Activated gamma-delta T cell treated with anti-CD3 and anti-CD28 coated beads, Interleukin-2, amount 50 U/mL, for 16 hours (primary cell): ENCODE measurements at places on chromosomes 11 and 22.

GRCh38 chr11:4662876-4663275 lies 19.1 kb downstream of the OR51E1 start:
- DNase-seq = no peak

DNA sequence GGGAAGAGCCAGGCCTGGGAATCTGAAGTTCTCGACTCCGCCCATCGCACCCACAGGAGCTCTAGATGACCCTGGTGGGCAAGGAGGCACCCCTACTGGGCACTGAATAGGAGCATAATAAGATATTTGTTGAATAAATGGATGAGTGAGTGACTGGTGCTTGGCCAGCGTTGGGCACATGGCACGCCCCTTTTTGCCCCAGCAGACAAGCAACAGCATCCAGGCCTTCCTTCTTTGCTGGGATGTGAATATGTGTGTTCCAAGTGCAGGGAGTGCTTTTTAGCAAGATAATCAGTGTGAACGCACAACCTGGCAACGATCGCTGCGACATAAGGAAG lies 443 bp upstream of the CELF1 start:
- DNase-seq = no peak

DNA sequence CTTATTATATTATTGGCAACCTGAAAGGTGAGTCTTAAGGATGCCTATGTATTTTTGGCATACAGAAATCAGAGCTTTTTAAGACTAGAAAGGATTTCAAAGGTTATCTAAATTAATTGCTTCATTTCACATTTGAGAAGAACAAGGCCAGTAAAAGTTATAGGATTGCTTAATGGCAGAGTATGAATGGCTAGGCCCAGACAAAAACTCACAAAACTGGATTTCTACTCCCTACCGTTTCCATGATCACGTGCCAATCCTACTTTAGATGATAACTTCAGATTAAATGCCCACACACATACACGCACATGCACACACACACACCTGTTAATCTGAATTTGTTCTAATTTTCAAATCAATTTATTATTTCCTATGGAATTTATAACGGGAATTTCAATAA lies 1.8 kb upstream of the PDE3B start:
- no peak for DNase-seq

DNA sequence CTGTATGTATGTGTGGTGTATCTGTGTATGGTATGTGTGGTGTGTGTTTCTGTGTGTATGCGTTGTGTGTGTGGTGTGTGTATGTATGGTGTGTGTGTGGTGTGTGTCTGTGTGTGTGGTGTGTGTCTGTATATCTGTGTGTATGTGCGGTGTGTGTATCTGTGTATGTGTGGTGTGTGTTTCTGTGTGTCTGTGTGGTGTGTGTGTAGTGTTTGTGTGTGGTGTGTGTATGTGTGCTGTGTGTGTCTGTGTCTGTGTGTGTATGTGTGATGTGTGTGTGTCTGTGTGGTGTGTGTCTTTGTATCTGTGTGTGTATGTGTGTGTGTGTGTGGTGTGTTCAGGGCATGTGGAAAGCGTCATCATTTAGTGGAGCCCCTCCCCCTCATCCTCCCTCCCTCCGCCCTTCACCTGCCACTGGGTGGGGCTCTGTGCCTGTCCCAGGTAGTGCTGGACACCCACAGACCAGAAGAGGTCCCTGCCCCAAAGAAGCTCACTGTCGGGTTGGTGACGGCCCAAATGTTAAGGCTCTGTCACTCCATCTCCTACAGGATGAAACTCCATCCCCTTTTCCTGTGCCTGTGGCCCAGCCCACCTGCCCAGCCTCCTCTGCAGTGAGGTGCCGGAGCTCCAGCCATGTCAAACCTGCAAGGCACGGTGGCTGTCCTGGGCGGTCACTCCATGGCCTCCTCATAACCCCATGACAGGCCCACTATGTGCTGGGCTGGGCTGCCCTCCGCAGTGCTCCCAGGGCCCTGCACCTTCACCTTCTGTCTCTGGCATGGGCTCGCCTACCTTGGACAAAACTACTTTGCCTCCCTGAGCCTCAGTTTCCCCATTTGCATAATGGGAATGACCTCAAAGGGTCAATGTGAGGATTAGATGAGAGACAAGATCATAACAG lies 23.4 kb upstream of the SHISAL1 start:
- DNase-seq = no peak

DNA sequence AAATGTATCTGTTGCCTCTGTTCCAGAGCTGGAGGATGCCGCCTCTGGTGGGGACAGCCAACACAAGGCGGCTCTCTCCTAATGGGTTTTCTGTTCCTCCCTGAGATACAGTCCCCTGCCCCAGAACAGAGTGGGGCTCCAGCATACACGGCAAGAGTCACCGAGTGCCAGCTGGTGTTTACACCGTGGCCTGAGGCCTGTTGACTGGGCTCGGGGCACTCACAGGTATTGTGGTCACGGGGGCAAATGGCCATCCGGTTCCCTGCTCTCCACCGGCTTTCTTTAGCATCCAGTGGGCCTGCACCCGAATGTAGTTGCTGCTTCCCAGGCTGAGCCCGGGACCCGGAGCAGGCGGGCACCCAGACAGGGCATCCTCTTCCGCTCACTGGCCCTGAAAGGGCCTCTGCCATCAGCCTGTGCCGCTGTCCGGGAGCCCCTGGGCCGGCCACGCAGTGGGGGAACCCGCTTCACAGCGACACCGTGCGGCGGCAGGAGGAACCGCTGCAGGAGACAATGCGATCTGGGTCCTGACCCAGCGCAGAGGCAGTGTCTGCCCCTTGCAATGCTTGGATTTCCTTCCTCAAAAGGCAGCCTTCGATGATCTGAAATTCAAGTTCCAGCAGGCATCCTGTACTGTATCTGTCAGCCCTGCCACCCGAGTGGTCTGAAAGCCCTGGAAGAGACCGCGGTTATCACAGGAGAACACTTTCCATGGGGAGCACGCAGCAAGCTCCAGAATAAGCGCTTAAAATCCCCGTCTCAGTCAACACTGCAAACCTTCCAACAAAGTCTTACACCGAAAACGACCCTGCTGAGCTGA lies 859 bp upstream of the KRTAP5-5 start:
- DNase-seq = peak; percentile 24

DNA sequence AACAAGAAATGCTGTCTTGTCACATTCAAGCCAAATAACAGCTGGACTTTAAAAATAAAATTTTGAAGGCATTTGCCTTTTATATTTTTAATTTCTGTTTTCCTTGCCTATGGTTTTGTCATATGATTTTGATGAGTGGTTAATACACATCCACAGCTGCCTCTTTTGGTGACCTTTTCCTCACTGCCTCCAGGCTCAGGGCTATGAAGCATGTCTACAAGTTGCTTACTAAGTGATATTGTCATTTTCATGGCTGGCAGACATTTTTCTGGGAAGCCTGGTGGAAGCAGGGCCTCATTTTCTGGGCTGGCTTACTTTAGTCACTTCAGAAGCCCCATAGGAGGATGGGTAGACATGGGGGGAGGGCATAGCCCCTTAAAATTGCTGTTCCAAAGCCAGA lies 344.9 kb downstream of the SOX6 start:
- no peak for DNase-seq

DNA sequence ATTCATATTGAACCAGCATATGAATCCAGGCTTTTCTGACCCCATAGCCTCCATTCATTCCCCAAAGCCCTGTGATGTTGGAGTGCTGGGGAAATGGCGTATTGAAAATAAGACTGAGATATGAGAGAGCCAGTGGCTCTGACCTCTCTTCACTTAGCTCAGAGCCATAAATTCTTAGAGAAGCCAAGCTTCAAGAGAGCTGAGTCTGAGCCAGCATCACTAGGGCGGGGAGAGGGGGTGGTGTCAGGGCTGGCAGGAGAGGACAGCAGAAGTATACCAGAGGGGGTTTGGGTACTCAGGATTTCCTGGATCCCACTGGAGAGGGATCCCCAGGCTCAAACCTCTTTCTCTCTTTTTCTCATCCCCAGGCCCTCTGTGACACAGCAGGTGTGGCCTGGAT lies 16.7 kb upstream of the MOGAT2 start:
- no peak for DNase-seq

- DNase-seq = no peak
Observed at GRCh38 chr22:47143249-47143938, 380.9 kb downstream of the TBC1D22A start.

DNA sequence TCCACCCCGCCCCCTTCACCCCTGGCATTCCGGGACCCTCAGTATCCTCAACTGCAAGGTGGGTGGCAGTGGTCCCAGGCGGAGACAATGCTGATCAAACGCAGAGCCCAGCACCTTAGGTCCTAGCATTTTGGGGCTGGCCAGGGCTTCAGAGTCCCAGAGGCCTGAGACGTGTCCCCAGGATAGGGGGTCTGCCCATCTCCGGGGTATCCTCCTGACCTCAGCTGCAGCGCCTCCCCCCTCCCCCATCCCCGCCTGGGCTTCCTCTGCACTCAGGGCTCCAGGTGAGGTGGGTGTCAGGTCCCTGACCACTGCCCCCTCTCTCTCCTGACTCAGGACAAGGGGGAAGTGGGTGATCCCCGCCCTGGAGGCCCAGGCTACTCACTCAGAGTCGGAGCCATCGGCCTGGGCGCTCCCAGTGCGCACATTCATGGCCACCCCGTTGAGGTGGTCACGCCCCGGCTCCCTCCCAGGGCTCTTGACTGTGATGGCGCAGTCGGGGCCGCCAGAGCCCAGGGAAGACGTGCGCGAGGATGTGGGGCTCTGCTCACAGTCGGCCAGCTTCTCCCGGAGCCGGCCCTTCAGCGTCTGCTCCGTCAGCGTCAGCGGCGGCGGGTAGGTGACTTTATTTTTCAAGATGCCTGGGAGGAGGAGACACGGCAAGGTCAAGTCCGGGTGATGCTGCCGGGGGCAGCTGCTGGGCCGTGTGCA lies 28.3 kb downstream of the TRMU start:
- no peak for DNase-seq

DNA sequence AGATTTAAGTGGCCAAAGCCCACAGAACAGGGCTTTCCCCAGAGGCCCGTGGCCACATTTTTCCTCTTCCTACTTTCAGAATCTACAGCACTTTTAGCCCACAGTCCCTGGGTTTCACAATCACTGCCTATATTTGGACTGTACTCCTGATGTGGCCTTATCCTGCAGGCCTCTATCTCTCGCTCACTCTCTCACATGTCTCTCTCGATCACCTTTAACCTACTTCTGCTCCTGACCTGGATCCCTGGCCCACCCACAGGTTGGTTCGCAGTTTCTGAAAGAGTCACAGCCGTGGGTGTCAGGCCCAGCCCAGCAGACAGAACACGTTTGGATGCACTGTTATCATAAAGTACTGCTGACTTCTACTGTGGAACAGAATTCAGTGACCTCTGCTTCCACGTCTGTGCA lies 55.5 kb downstream of the LARGE1 start:
- no peak for DNase-seq

DNA sequence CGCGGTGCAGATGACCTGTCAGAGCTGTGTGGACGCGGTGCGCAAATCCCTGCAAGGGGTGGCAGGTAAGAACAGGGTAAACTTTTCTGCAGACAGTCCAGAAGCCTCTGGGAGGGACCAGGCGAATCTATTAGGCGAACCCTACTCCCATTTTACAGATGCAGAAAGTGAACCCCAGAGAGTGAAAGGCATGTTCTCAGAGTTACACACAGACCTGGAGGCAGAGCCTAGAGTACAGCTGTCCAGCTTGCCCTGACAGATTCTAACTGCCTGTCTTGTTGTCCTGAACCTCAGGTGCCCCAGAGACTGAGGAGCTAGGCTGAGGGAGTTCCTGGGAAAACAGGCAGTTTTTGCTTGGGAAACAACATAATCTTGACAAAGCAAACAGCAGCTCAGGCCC lies 665 bp downstream of the CCS start:
- no peak for DNase-seq

DNA sequence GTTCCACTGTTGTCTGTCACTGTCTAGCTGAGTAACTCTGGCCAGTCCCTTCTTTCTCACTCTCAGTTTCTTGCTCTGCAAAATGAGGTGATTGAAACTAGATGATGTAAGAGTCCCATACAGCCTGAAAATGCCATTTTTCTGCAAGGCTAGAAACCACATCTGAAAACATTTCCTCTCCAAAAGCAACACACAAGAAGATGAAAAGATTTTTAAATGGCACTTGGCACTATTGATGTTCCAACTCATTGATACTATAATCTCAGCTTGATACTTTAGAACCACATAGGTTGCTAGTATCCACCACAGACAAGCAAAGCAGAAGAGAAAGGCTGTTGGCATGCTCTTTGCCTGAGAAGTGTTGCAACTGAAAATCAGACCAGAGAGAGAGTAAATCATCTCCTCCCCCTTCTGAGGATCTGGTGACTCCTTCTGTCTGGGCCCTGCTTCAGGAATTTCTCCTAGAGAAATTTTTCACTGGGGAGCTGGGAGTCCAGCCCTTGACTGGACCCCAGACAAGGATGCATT lies 1217.9 kb downstream of the LRRC4C start:
- DNase-seq = no peak

- DNase-seq = no peak
Observed at GRCh38 chr11:18111005-18111404, 5.1 kb upstream of the SAAL1 start.

DNA sequence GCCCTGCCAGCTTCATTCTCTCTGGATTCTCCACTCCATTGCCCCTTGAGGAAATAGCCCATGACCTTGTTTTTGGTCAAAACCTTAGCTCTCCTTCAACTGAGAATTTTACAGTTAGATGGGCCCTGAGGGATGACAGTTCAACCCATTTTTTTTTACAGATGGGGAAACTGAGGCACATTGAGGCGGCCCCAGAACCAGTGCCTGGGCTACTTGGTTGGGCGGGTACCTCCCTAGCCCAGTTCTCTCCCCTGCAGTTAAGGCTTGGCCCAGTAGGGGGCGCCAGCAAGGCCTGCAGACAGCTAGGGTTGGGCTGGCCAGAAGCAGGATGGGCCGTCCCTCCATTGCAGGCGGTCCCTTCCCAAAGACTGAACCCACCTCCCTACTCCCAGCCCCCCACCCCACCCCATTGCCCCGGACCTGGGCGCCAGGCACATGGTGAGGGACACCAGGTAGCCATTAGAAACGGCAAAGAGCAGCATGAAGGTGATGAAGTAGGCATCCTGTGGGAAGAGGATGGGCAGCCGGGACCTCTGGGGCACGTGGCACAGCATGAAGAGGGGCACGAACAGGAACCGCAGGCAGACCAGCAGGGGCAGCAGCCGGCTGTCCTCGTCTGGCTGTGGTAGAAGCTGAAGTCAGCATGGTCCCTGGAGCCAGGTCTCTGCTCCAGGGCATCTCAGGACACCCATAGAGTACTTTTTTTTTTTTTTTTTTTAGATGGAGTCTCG lies 7.6 kb downstream of the SLC29A2 start:
- DNase-seq = peak; percentile 58

DNA sequence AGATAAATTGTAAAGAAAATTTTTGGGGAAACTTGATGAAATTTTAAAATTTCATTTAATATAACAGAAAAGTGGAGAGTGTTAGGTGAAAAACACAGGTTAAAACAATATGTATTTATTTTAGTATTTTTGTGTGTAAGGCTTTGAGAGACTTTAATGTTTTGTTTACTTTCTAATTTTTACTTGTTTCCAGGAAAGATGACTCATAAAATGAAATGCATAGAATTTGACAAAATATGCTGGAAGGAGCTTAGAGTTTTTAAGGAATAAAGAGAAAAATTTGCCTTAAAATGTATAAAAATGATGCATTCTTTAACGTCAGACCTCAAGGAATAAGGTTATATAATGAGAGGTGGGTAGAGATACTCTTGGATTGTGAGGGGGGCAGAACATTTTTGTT lies 1205.1 kb upstream of the CNTN5 start:
- no peak for DNase-seq

GRCh38 chr11:111406589-111406988 lies 27.5 kb upstream of the POU2AF1 start:
- no peak for DNase-seq
